ENCODE measurements at places on chromosomes 5 and 9. TPM values are rescaled to one million over a fixed set of nuclear protein-coding genes. Genes with fewer than 3 reads are reported as not detected.

- no peak overlapping the region for H3K27ac ChIP-seq
- H3K4me1 ChIP-seq, result no peaks in the 10 kb centered on the region
Observed at GRCh38 chr5:37859805-37860204, 20.0 kb upstream of the GDNF start.

- peak overlapping the region; percentile 73 for H3K4me3 ChIP-seq
- peaks cover 12% of the 10 kb centered on the region for H3K4me1 ChIP-seq
- no peaks in the 10 kb centered on the region for H3K36me3 ChIP-seq
- peak; percentile 62 for DNase-seq
Observed at GRCh38 chr9:134065612-134066419, 2.0 kb downstream of the BRD3 start.

DNA sequence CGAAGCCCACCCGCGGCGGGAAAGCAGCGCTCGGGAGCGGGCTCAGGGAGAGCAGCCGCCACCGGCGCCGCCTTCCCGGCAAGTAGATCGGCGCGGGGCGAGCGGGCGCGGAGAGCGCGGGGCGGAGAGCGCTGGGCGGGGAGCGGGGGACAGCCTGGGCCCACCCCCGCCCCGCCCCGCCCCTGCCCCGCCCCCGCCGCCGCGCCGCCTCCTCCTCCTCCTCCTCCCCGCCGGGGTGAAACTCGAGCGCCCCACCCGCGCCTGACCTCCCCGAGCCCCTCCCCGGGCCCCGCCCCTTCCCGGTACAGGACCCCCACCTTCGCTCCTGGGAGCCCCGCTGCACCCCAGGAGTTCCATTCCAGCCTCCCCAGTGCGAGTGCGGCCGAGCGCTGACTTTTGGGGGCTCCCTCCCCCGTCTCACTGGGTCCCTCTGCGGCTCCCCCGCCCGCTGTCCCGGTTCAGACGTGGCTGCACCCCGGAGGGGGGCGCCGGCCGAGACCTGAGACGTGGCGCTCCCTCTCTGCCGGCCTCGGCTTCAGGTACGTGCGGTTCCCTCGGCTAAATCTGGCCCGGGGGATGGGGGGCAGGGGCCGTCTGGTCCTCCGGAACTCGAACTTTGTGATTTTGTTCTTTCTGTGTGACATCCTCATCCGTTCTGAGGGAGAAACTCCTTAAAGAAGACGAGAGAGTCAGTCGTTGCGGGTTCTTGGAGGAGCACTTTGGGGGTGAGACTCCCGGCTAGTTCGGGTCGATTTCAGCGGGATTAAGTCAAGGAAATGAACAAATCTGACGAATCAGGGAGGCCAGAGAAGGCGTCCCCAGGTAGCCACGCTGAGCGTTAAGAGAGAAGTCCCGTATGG is at the start of gene SEMA5A:
Gene SEMA5A, minus strand, starts transcription at position 84 of the 860 bp plus-strand sequence. CDS start 166,129 bp downstream, outside the sequence.
- H3K27ac ChIP-seq, result no peak within 1 kb of the TSS
- peak within 1 kb of the TSS; percentile 12 for H3K4me3 ChIP-seq
- no peak for DNase-seq
- no peaks in the 10 kb centered on the region for H3K36me3 ChIP-seq
- H3K4me1 ChIP-seq, result peaks cover 3% of the 10 kb centered on the region

DNA sequence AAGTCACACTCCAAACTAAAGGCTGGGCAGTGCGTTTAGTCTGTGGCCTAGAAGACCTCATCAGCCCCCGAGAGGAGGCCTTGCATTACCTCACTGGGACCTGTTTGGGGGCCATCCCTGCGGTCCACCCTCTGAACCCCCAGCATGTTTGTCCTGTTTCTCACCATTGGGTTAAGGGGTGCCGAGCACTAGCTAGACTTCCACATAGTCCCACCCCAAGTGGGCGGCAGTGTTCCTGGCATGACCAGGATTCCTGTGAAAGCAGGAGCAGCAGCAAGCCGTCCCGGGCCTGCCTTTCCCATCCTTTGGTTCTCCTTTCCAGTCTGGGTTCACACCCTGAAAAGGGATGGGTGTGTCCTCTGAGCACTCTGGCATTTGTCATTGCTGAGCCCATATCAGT is 26.6 kb upstream of the SAP30L start:
- H3K36me3 ChIP-seq, result peaks cover 7% of the 10 kb centered on the region
- no peaks in the 10 kb centered on the region for H3K4me1 ChIP-seq
- DNase-seq, result no peak
- H3K27ac ChIP-seq, result no peak overlapping the region
- H3K27me3 ChIP-seq, result no peaks in the 10 kb centered on the region
- no peak overlapping the region for H3K4me3 ChIP-seq

DNA sequence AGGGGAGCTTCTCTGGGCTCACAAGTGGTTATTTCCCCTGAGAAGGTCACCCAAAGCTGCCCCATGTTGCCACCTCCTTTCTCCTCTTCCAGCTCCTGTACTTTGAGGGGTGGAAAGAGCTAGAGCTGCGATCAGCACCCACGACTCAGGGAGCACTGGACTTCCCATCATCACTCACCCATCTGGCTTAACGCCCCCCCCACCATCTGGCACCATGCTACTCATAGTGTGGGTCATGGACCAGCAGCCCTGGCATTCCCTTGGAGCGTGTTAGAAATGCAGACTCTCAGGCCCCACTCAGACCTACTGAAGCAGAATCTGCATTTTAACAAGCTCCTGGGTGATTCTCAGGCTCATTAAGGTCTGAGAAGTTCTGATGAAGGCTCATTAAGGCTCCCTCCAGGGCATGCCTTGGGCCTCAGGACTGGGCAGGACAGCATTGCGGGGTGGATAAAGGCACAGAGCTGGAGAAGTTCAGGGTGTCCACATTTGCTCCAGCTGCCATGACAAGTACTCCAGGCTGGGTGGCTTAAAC is 67.3 kb downstream of the GALNT12 start:
- H3K27me3 ChIP-seq, result no peaks in the 10 kb centered on the region
- no peaks in the 10 kb centered on the region for H3K4me1 ChIP-seq
- DNase-seq, result no peak
- no peak overlapping the region for H3K27ac ChIP-seq

The ABL1 gene
- 79.2 TPM for total RNA-seq

Data from endothelial cell of umbilical vein (primary cell).